Aorta (tissue), 5 donors: ENCODE measurements at places on chromosomes 4 and X.

- DNase-seq: no peak
Observed at GRCh38 chr4:7867701-7868435, 71.8 kb downstream of the AFAP1 start.

GRCh38 chr4:52837716-52838558 is 24.2 kb upstream of the RASL11B start:
- no peak for DNase-seq

DNA sequence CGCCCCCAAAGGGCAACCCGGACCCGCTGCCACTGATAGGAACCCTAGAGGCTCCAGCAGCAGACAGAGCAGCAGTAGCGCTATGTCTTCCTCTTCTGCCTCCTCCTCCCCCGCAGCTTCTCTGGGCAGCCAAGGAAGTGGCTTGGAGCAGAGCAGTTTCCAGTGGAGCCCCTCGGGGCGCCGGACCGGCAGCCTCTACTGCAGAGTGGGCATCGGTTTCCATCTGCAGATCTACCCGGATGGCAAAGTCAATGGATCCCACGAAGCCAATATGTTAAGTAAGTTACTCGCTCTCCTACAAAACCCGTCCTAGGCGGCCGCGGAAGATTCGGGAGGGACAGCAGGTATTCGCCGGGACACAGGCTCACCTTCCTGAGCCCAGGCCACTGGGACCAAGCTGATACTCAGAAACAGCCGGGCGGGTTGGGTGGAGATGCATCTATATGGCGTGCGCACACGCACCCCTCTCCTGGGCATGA is 477 bp downstream of the FGF5 start:
- DNase-seq: no peak

- DNase-seq: no peak
Observed at GRCh38 chrX:65195621-65196020, 219.4 kb upstream of the ZC4H2 start.

GRCh38 chrX:25618248-25618647 is 519.9 kb upstream of the MAGEB18 start:
- no peak for DNase-seq

DNA sequence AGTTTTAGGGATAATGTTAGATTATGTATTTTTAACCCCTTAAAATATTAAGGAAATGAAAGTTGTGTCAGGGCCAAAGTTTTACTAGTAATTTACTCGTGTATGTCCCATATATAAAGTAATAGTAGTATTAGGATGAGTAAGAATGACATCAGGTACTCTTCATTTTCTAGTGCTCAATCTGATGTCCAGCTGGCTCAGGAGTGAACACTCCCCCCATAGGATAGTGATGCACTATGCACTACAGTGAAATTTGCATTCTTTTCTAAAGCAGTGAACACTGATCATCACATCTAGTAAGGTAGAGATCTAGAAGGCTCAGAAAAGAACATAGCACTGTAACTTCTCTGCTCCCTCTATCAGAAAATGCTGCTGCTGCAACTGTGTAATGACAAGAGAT is 409.7 kb downstream of the GLUD2 start:
- DNase-seq: no peak

- DNase-seq: no peak
Observed at GRCh38 chr4:68927165-68927564, 24.4 kb downstream of the UGT2A3 start.

DNA sequence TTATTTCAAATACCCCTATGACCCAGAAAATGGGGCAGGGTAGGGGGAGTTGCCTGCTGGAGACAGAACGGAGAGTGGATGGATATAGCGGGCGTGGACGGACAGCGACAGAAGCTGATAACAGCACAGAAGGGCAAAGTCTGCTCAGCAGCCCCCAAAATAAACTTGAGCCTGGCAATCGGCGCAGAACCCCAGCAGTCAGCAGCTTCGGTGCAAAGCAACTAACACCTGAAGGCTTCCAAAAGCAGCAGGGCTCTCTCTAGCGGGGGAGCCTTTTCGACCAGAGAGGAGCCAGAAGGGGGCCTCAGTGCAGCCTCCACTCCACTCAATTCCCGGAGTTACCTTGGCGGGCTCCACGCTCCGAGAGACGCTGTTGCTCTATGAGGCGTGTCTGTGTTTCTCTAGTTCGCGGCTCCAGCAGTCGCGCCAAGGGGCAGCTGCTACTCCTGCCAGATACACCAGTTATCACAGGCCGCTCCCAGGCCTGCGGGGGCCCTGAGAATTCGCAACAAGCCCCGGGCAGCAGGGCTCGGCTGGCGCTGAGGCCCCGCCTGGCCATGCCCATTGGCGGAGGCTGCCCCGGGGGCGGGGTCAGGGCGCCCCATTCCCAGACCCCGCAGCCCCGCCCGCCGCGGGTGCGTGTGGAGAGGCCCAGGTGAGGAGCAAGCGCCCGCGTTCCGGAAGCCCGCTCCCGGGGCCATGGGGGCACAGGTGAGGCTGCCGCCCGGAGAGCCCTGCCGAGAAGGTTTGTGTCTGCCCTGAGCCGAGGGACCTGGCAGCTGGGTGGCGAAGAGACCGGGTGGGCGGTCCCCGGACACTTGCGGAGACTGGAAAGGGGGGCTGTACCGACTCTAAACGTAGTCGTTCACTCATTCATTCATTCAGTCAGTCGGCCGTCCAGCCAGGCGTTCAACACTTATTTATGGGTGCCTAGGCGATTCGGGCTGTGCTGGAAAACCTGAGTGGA is at the start of the genes CNGA1 and NIPAL1:
Gene CNGA1, minus strand, starts transcription at position 541 of the 967 bp plus-strand sequence. CDS start 63,992 bp downstream, outside the sequence.
Gene NIPAL1, plus strand, starts transcription at position 632 of the 967 bp plus-strand sequence. Its CDS starts 68 bp downstream, at position 700.
- DNase-seq: peak; percentile 90
